ENCODE measurements at places on chromosomes 6 and 20.

DNA sequence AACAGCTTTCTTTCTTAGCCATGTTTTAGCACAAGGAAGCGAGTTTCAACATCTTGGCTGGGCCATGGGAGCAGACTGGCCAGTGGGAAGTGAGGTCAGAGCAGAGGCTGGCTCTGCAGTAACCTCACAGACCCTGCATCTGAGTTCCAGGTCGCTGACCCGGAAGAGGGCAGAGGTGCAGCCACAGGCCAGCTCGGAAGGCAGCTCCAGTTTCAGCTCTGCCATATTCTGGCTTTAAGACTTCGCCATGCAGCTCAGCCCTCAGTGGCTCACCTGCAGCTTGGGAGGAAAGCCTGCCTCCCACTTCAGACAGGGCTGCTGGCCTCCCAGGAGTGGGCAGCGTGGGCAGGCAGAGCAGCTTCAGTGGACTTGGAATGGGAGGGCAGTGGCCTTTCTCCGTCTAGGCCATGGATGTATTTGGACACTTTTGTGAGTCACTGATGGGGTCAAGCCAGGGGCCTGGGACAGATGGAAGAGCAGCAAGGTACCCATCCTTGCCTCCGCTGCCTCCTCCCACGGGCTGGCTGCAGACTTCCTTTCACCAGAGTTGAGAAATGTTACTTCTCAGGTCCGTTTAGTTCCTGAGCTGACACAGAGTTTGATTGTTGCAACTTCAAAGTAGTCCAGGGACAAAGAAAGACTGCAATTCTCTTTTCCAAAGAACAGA, 18.5 kb downstream of the CST8 start:
- DNase-seq: no peak

- DNase-seq: no peak
Observed at GRCh38 chr6:161701056-161701455, 427.2 kb upstream of the AGPAT4 start.

- no peak for DNase-seq
Observed at GRCh38 chr6:125612345-125612846, 137.0 kb upstream of the HEY2 start.

DNA sequence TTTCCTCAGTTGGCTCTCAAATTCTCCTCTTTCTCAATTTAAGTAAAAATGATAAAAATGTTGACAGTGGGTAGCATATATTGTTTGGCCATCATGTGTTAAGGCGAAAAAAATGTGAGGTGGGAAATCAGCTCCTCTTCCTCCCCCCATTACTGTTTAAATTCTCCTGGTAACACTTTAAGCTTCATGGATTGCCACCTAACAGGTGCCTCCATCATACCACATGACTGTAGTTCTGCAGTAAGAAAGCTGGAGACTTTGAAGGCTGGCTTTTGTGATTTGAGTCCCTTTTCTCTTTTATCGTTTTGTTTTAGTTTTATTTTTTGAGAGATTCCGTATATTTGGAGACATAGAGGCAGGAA, 1.2 kb downstream of the ZFAND3 start:
- no peak for DNase-seq

DNA sequence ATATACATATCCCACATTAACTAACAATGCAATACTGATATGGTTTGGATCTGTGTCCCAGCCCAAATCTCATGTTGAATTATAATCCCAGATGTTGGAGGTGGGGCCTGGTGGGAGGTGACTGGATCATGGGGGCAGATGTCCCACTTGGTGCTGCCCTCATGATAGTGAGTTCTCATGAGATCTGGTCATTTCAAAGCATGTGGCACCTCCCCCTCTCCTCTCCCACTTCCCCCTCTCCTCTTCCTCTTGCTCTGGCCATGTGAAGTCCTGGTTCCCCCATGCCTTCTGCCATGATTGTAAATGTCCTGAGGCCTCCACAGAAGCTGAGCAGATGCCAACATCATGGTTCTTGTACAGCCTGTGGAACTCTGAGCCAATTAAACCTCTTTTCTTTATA, 71.2 kb downstream of the FYN start:
- no peak for DNase-seq

DNA sequence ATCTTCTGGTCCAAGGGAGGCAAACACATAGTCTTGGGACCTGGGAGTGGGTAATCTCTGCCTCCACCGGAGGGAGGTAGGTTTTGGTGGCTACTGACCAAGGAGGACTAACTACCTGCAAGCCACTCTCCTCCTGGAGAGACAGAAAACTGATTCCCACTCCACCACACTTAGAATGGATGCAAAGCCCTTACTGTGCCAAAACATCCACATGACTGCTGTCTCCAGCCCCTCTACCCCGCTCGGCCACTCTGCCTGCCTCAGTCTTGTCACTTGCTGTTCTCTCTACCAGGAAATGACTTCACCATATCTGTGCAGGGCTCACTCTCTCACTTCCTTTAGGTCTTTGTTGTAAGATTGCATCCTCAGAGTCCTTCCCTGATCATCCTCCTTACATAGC, 129.5 kb upstream of the ARG1 start:
- DNase-seq: no peak

DNA sequence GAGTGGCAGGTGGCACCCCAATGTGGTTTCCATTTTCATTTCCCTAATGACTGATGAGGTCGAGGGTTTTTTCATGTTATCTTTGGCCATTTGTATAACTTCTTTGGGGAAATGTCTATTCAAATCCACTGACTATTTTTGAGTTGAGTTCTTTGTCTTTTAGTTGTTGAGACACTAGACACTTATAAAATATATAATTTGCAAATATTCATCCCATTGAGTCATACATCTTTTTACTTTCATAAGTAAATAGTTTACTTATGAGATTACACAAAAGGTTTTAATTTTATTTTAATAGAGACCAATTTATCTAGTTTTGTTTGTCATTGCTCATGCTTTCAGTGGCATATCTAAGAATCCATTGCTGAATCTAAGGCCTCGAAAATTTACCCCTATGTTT, 49.5 kb downstream of the THBS2 start:
- no peak for DNase-seq

- no peak for DNase-seq
Observed at GRCh38 chr6:127858727-127859391, 42.0 kb downstream of the THEMIS start.

DNA sequence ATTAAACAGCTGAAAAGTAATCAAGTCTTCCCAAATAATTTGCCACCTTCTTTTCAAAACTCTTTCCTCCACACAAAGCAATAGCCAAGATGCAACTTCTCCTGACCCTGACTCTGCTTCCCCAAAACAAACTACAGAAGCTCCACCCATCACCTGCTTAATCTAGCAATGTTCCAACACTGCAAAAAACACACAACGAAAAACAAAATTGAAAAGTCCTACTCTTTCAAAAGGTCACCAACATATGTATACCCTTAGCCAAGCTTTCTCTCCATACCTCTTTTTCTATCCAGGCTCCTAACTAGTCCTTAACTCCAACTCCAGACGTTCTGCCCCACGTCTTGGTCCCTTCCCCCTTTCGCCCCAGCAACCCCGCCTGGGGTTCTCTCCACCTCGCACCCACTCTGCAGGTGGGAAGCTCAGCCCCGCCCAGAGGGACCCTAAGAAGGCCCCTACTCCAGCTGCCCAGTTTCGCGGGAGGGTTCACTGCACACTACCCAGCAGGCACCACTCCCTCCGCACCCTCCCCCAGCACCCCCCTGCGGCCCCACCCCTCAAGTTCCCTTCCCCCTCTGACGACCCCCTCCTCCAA, 717 bp downstream of the CSNK2A1 start:
- no peak for DNase-seq

GRCh38 chr6:33324125-33324524, 6.6 kb upstream of the ZBTB22 start:
- DNase-seq: no peak

DNA sequence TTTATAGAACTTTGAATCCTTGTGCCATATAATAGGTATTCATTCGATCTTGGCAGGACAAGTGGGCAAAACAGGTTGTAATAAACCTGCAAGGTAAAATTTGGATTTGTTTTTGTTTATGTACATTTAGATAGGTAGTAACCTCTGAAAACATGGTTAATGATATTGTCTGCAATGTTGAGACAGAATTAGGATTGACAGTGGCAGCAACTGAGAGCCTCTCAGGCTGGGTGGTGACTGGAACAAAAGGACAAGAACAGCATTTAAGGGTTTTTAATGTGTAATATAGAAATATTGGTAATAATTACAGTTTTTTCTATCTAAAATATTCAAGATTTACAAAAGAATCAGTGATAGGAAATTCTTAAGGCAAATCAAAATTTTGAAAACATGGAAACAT, 382.0 kb downstream of the TFAP2B start:
- no peak for DNase-seq

GRCh38 chr6:119821380-119821779, 471.8 kb upstream of the MAN1A1 start:
- DNase-seq: no peak

DNA sequence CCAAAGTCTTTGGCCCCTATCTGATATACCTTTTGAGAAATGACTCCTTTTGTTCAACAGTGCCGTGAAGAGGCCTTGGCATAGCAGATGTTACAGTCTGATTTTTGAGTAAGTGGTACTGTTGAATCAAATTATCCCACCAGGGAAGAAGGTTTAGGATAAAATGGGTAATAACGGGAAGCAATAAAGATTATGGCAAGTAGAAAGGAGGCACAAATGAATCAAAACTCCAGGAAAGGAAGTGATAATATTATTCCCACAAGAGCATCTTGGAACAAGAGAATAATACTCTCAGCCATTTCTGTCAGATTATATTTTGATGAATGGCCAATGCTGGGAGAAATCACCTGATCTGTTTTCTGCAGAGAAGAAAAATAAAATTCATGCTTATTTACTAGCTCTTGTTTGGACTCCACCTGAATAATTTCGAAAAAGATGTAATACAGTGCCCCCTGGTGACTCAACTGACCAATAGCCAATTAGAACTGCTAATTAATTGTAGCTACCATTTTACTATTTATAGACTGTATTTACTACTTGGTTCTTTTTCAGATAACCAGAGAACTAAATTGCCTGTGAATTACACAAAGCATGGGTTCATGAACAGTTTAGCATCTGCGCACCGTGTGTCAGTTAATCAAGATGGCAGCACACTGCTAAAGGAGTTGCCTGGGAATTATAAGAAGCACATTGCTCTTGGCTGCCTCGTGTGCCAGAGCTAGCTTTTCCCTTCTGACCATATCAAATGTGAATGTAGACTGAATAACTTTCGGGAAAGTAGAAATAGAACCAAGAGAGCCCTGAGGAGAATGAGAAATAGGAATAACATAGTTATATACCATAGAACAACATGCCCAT, 78.5 kb upstream of the TRDN start:
- DNase-seq: peak; percentile 20

- no peak for DNase-seq
Observed at GRCh38 chr6:16441262-16441661, 202.9 kb downstream of the GMPR start.

- no peak for DNase-seq
Observed at GRCh38 chr6:2783188-2783963, 18.2 kb downstream of the WRNIP1 start.

DNA sequence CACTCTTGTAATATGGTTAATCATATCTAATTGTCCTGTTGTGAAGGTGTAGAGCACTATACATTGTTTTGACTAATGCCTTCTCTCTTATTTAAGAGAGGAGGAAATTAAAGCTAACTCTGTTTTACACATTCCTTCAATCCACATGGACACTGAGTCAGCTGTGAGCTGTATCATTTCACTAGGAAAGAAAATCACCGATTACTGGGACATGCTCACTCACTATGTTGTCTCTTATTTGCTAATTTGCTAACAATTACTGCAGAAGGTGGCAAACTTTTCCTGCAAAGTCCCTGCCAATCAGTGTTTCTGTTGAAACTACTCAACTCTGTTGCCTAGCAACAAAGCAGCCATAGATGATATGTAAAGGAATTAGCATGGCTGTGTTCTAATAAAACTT, 98.2 kb downstream of the BCAS1 start:
- DNase-seq: no peak

- DNase-seq: no peak
Observed at GRCh38 chr6:140462453-140463311, 1088.2 kb upstream of the CITED2 start.

DNA sequence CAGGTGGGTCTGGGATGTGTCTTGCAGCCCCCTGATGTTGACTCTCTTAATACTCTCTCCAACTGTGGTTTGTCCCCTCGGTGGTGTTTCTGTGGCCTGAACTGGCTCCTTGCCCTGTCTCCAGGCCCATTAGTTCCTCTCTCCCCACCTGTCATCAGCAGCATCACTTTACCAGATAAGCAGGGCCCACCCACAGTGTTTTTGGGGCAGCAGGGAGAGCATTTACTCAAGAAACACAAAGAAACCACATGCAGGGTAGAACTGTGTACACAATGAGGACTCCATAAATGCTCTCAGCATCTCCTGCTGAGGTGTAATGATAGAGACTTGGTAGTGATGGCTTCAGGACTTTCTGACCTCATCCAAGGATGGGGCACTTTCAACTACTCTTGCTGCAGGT, 20.2 kb upstream of the MRPS18A start:
- DNase-seq: no peak

- no peak for DNase-seq
Observed at GRCh38 chr6:45605971-45606370, 228.2 kb upstream of the SUPT3H start.

DNA sequence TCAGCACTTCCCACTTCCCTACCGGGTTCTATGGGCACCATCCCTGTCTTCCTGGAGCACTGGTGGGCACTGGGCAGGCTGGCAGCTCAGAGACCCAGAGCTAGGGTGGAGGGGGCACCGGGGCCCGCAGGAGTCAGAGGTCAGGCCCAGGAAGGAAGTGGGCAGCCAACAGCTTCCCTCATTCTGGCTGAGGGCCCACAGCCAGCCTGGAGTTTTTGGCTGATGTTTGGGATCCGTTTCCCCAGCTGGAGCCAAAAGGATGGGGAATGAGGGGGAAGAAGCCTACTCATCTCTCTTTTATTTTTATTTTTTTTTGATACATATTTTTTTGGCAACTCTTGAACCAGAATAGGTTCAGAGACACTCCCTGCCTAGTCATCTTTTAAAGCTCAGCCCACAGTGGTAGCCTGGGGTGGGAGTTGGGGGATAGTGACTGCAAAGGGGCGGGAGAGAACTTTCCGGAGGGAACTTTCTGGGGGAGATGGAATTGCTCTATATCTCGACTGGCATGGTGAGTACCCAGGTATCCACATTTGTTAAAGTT, 54.2 kb upstream of the MLN start:
- no peak for DNase-seq

- DNase-seq: no peak
Observed at GRCh38 chr20:62370807-62371587, 3.9 kb upstream of the LAMA5 start.

DNA sequence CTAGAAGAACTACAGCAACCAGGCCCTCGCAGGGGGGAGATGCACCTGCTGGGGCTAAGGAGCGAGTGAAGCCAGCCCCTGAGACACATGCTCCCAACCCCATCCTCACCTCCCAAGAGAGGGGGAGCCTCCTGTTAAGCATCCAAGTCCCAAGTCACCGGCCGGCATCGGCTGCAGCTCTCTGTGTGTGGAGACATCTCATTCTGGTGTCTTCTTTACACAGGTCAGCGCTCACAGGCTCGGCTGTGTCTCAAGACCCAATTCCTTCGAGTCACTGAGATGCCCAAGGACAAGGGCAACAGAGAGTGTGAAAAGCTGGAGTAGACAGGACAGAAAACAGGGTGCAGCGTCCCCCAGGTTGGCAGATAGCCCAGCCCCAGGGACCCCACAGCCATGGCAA, 21.1 kb upstream of the MRGBP start:
- no peak for DNase-seq

- no peak for DNase-seq
Observed at GRCh38 chr6:3678946-3679345, 72.6 kb downstream of the PXDC1 start.

Measured in adrenal gland (tissue), 19 donors.